ENCODE measurements at places on chromosomes 16 and 17.

DNA sequence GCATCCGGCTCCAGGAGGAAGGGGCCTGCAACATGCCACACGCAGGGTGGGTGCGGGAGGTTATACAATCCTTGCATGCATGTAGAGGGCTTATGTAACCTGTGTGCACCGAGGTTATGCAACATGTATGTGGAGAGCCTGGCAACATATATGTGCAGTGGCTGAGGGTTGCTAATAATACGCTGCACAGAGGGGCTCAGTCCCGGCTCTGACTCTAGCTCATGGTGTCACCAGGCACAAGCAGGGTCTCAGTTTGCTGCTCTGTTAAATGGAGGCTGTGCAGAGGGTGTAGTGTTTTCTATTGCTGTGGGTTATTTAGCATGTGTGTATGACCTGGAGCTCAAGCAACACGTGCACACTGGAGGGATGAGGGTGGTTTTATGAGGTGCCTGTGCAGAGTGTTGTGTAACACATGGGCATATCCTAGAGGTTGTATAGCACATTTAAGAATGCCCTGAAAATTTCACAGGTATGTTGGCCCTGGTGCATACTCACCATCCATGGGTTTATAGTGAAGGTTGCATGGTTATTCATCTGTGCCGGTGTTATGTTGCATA is 13.3 kb downstream of the THRA start:
- no peak for DNase-seq

GRCh38 chr16:49602976-49603310 is 229.3 kb downstream of the C16orf78 start:
- DNase-seq: no peak

DNA sequence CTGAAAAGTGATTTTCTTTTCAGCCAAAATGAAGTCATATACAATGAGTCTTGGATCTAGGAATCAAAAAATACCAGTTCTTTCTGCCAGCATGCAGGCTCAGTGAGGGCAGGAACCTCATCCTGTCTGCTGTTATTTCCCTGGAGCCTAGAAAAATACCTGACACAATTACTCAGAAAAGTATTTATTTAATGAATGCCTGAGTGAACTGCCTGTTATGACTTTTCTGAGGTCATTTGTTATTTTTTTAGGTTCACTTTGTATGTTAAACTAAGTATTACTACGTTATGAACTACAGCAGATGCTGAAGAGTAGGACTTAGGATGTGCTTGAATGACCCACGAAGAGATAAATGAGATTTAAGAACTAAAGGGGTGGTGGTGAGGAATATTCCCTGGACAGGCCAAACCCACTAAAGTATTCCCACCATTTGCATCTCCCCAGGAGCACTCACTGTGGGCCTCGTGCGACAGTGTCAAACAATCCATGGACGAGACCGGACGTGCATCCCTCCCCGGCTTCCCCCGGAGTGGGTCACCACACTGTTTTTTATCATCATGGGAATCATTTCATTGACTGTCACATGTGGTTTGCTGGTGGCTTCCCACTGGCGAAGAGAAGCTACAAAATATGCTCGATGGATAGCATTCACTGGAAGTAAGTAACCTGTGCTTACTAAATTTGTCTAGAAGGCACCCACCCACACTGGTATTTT is 17.1 kb upstream of the VWA3A start:
- DNase-seq: no peak

- DNase-seq: no peak
These were observed 22.4 kb downstream of the SOCS3 start for GRCh38 chr17:78337244-78338109.

DNA sequence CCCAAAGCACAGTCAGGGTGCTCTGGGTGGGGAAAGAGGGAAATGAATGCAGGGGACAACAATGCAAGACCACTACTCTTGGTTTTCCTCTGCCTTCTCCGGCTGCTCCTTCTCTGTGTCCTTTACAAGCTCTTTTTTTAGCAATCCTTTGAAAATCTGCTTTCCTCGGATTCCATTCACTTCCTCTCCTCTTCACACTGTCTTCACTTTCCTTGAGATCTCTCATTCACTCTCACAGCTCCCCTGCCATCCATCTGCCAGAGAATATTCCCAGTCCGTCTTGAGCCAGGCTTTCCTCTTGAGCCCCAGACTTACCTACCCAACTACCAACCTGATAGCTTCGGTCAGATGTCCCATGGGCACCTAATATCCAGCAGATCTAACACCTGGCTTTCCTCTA is 11.0 kb upstream of the SPOP start:
- DNase-seq: no peak

- no peak for DNase-seq
These were observed 19.9 kb downstream of the DCAKD start for GRCh38 chr17:45031231-45032173.

DNA sequence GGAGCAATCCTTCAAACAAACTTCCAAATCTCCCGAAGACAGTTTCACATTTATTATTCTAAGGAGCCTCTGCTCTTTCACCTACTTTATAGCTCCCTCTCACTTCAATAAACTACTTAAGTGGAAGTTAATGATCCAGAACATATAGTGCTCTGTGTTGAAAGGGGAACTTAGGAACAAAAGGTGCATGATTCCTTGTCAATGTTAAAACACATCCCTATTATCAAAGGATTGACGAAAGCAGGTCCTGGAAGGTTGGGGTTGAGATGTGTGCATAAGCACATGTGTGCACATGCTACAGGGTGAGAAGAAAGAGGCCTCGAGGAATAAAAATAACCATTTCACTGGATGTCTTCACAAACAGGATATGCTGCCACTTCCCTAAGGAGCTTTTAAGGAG is 170.3 kb downstream of the SLC39A11 start:
- no peak for DNase-seq

DNA sequence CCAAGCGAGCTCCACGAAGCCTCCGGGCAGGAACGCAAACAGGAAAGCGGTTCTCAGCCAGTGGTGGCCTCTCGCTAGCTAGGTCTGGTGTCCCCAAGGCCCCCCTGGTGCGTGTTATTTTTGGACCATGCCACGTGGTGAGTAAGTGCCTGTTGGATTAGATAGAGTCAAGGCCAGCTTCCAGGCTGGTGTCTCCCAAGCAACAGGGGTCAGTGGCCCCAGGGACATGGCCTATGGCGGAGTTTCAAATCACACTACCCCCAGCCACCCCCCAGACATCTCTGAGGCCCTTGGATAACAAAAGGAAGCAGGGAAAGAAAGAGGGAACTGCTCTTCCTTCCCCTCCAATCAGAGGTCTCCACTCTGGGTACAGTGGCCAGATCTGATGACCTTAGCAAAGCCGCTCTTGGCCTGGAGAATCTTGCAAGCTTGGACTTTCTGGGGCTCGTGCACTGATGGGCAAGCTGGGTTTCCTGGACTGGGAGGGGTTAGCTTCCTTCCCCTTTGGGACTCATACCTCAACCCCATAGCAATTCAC is 58.2 kb downstream of the MAF start:
- no peak for DNase-seq

DNA sequence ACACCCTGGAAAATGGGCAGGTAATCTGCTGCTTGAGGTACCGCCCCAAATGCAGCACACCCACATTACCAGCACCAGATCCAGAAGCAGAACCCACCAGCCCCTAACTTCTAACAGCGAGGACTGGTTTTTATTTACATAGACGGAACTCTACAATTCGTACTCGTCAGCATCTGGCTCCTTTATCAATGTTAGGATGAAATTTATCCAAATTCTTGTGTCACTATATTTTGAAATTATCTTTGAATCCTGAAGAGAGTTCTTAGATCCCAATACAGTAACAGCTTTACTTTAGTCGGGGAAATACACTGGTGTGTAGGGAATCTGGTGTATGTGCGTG is 332 bp upstream of the ALG1 start:
- DNase-seq: no peak

DNA sequence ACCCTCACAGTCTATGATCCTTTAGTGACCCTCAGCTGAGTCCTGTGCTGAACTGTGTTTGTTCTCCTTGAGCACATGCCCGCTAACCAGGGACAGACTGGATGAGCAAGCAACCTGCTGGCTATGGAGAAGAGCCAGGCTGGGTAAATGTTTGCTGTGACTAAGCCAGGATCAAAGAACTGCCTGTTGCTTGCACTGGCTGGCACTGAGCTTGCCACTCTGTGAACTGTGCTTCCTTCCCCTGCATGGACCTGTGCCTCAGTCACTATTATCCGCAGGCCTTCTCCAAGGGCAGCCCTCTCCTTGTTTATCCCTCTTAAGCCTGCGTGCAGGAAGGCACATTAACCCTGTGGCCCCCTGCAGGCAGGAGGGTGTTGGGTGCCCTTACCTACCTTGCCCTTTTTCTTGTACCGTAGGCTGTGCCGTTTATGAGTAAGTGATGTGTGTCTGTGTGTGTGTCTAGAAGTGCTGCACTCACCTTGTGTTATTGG is 7.4 kb downstream of the PNPO start:
- DNase-seq: no peak

DNA sequence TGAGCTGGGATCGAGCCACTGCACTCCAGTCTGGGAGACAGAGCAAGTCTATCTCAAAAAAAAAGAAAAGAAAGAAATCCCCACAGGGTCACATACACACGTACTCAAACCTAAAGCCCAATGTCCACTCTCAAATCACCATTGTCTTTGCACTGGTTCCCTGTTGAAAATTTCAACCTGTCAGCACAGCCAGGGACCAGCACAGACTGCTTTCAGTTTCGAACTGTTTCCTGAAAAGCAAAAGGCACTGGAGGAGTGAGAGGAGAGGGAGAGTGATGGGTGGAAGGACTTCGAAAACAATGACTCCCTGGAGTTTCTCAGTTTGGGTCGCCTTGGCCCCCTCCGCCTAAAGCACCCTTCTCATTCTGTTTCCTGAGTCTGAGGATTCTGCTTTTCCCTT is 9.0 kb upstream of the CD300C start:
- DNase-seq: no peak

DNA sequence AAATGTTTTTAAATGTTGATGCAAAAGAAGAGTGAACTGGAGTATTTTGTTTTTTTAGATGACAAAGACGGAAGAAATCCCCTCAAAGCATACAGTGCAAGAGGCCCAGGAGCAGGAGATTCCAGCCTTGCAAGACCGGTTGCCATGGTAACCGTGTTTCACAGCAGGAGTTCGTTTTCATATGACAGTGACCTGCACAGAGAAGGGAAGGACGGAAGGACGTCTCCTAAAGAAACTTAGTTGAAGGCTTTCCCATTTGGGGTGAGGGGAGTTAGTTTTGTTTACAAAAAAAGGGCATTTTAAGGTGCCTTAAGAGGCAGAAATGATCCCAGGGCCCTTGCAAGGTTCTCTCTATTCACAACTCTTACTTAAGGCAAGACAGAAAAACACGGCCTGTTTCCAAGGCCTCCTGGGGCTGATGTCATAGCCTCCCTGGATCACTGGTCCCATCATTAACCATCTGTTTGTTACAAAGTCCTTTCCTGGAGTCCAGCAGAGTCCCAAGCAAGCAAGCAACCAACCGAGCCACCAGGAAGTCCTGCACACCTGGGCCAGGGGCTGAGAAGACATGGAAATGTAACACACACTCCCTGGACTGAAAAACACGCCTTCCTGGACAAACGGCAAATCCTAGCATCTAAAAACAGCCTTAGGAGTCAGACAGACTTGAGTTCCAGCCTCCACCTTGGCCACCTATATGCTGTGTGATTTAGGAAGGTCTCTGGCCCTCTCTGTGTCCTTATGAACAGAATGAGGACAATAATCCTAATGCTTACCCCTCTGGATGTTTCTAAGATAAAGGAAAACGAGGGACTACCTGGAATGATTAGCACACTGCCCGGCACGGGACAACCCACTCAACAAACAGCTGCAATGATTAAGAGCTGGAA is 30.3 kb upstream of the RPH3AL start:
- no peak for DNase-seq

GRCh38 chr17:48644910-48645557 is 18.9 kb upstream of the HOXB9 start:
- DNase-seq: no peak

GRCh38 chr16:28609631-28610594 is at the start of gene SULT1A1:
Gene SULT1A1, minus strand, starts transcription at chr16:28610044. Its CDS starts 1,189 bp downstream, at chr16:28608855.
- DNase-seq: no peak

GRCh38 chr17:42485680-42486079 is 27.0 kb downstream of the ATP6V0A1 start:
- DNase-seq: no peak

DNA sequence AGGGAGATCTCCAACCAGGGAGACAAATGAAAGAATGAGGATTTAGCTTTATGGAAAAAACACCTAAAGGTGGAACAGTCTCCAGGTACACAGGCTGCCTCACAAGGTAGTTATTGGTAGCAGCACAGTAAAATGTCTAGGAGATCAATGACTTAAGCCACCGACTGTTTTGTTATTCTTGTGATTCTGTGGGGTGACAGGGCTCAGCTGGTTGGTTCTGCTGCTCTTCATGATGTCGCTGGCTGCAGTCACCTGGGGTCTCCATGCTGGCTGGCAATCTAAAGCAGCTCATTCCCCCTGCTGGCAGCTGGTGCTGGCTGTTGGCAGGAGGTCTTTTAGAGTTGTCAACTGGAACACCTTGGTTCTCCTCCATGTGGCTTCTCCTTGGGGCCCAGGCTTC is 69.2 kb downstream of the FOXL1 start:
- no peak for DNase-seq

- no peak for DNase-seq
These were observed 9.0 kb downstream of the CBFA2T3 start for GRCh38 chr16:88967830-88968588.

- DNase-seq: no peak
These were observed 10.2 kb downstream of the MYO19 start for GRCh38 chr17:36524428-36524876.

DNA sequence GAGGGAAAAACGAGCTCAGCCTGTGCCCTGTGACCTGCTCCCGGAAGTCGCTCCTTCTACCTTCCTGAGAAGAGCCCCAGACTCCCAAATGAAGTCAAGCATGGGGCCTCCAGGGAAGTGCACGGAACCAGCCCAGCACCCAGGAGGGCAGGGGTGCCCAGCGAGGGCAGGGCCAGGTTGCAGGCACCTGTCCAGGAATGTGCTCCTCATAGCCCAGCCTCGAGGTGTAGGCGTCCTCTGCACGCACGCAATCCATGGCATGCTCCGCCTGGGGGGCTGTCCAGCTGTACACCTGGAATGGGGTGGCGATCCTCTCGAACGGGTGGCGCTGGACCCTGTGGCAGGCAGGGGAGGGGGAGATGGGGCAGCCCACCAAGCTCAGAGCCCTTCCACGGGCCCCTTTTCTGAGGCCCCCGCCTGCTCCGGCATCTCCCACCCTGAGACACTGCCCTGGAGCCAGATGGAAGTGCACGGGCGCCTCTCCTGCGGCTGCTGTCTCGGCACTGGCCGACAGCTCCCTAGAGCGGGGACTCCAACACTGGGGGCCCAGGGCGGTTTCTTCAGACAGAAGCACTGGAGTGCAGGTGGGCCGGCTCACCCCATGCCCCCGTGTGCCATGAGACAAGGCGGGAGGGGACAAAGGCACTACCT is 10.9 kb downstream of the CLUH start:
- no peak for DNase-seq

DNA sequence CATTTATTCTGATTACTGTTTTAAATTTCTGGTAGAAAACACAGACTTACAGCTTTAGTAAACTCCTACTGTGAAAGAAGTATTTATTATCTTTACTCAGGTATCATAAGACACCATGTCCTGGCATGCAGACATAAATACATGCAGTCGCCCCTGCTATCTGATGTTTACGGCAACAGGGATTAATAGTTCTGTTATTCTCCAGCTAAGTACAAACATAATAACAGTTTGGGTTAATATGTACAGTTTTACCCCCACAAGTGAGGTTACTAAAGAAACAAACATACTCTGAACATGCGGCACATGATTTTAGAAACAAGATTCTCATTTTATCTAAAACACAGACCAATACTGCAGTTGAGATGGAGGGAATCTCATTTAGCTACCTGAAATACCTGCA is 170.8 kb downstream of the ABCA8 start:
- no peak for DNase-seq
